IMR-90 (cell line): ENCODE measurements at places on chromosomes 6 and 20. TPM values are rescaled to one million over a fixed set of nuclear protein-coding genes. Genes with fewer than 3 reads are reported as not detected.
A peak's percentile ranks its signal among the peaks of the same experiment; 100 is the strongest.

DNA sequence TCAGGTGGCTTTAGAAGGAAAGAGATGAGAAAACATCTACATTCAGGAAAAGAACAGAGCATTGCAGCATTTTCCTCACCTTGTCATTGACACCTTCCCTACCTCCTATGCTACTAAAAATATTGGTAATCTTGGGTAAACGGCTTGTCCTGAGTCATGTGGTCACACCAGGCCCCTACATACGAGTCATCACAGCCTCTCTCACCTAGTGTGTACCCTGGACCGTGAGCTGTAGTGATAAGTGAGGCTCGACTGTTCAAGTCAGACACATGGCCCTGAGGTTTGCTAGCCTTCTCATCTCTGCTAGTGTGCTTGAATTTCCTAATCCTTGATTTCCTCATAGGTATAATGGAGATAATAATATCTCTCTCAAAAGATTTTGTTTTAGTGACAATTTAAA, 29.6 kb upstream of the TMEM244 start:
- DNase-seq: peak; percentile 50

DNA sequence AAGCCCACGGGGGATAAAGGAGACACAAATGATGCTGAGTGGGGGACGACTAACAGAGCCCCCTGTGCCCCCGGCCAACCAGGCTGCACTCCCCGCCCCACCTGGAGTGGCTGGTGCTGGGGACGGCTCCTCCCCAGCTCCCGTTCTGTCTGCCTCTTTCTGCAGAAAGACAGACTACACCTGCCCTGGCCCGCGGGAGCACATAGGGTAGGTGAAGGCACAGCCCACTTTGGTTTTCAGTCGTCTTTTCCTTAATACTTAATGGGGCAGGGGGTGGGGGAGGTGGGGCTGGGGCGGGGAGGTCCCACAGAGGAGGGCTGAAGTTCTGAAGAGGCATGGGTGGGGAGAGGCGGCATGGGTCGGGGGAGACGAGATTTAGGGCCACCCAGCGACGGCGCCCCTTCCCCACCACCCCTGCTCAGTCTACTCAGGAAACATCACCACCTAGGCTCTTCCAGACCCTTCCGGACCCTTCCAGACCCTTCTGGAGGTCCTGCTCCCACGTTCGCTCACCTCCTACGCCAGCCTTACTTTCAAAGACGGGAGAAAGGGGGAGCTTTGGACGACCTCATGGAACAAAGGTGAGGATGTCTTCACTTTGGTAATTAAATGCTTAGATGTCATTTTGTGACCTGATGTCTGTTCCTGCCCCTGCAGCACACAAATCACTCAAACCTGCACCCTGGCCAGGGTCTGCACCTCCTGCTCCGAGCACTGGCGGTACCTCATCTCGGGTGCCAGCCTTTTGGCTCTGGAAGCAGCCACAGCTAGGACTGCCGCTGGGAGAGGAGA, 21.2 kb upstream of the FRMD1 start:
- DNase-seq: no peak

DNA sequence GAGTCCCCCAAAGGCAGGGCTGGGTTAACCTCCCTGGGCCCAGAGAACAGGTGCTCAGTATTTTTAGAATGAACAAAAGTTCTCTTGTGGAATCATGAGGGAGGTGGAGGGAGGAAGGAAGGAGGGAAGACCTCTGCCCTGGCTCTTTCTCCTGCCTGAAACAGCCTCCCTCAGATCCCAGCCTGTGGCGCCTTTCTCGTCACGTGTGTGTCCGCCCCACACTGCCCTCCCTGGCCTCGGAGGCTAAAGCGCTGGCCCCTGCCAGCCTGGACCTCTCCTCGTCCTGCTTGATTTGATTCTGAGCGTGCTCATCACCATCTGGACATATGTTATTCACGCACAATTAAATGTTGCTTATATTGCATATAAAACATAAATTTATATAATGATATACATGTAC, 40.9 kb downstream of the PHACTR3 start:
- DNase-seq: no peak

- no peak for DNase-seq
Measured at GRCh38 chr20:23640018-23640601, 2.4 kb upstream of the CST3 start.

The SOBP gene
- 0.60 and 0.99 TPM in 2 replicates for polyA plus RNA-seq

The RPRD1B gene
- polyA plus RNA-seq: 7.8 and 9.9 TPM in 2 replicates

DNA sequence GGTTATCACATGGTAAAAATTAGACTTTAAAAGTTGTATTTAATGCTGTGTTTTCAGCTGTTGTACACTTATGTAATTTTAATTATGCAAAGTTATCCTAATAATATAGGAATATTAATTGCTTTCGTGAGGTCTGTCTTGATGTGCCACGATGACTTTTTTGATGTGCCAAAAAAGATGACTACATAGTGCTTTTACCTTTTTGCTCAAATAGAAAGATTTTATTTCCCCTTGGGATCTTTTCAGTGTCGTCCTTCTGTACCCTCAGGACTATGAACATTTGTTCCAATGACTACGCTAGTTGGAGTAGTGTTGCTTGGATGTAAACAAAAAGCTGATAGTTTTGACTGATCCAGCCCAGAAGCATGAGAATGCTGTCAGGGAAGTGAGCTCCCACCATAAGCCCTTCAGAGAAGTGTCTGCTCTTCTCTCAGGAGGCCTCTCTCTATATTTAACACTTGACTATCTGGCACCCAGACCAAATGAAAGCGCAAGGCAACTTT, 1.2 kb upstream of the CD164 start:
- no peak for DNase-seq

The SPATA25 gene
- polyA plus RNA-seq: 0.36 and 1.0 TPM in 2 replicates

DNA sequence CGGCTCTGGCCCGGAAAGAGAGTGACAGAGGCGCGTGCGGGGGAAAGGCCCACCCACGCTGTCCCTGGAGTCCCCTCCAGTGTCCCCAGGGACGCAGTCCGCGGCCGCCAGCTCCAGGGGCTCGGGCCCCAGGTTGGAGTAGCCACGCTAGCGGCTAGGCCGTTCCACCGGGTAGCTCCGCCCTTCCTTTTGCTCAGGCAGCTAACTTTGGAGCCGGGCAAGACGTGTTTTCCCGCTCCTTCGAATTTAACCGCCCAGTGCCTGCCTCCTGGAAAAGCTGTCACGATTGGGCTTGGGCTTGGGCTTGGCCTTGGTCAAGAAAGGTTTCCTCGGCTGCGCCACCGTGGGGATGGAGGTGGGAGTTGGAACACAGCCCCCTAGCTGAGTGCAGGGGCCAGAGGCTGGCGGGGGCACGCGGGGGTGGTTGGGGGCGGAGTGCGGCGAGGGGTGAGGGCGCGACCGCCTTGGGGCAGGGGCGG, 4.7 kb downstream of the LINC00237 start:
- DNase-seq: no peak

The GRM1 gene
- not detected in 2 replicates for polyA plus RNA-seq

GRCh38 chr20:55097621-55098020, 622.2 kb downstream of the DOK5 start:
- no peak for DNase-seq

GRCh38 chr20:48932375-48932941, 10.9 kb downstream of the ARFGEF2 start:
- DNase-seq: peak; percentile 44

- DNase-seq: no peak
Measured at GRCh38 chr20:9149796-9150195, 80.9 kb downstream of the PLCB4 start.

The TMEM63B gene
- polyA plus RNA-seq: 42.6 and 45.6 TPM in 2 replicates

DNA sequence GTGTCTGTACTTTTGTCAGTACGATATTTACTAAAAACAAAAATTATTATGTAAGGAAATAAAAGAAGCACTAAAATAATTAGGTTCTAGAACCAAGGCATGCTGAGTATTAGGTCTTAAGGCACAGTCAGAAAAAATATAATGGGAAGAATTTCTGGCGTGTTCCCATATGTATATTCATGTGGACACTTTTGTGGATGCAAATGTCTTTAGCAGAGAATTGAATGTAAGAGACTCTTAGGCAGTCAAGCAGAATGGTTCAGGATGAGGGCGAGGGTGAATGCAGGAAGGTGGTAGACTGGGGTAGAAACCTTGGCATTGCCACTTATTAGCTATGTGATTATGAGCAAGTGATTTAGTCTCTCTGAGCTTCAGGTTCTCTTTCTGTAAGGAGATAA, 71.5 kb downstream of the SASH1 start:
- DNase-seq: no peak

DNA sequence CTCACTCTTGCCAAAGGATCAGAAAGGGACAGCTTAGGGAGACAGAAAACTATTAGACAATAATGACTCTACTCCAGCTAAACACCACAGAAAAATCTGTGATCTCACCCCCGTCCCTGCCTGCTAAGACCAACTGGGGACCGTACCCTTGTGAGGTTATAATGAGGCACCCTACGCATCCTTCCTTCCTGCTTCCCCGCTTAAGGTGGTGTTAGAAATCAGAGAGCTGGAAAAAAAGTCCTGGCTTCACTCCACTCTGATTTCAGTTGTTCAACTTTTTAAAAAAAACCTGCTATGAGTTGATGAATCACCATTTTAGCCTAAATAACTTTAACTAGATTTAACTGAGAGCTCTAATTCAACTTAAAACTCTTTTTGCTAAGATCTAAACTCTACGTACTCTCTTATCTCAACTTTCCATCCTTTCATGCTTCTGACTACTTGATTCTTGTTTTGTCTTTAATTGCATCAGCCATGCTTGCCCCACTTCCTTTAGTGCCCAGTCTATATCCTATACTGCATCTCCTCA, 35.8 kb upstream of the TMEM14A start:
- DNase-seq: peak; percentile 46

The TOMM34 gene
- polyA plus RNA-seq: 98.2 and 101 TPM in 2 replicates

The ASIP gene
- not detected in 2 replicates for polyA plus RNA-seq

DNA sequence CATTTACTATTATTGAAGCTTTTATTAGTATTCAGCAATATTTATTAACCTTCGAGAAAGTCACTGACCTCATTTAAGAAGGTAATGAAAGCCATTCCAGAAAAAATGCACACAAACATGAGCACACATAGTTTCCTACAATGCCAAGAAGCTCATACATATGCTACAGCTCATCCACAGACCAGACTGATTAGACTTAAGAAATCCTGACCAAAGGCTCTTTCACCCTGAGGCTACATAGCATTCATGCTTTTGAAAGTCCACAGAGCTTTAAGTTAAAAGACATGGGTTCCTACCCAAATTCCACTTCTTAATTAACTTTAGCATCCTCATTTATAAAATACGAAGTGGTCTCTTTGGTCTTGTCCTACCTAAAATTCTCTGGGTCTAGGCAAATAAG, 430.4 kb downstream of the TBC1D32 start:
- DNase-seq: no peak

DNA sequence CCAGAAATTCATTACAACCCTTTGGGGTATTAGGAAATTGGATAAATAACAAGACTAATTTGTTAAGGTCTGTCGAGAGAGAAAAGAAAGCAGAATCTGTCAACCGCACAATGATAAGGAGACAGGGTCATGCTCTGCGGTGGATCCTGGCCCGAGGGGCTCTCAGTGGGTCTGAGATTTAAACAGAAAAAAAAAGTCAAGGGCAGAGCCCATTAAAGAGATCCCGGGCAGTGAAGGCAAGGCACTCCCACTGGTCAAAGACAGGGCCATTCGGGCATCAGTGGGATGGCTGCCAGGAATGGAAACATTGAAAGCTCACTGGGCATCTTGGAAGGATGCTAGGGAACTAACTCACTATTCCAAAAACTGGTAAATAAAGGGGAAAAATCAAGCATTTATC, 77.9 kb downstream of the GNAS-AS1 start:
- no peak for DNase-seq

The IPCEF1 gene
- 0.03 and 0.07 TPM in 2 replicates for polyA plus RNA-seq
